ENCODE measurements at places on chromosomes 3 and 15.

DNA sequence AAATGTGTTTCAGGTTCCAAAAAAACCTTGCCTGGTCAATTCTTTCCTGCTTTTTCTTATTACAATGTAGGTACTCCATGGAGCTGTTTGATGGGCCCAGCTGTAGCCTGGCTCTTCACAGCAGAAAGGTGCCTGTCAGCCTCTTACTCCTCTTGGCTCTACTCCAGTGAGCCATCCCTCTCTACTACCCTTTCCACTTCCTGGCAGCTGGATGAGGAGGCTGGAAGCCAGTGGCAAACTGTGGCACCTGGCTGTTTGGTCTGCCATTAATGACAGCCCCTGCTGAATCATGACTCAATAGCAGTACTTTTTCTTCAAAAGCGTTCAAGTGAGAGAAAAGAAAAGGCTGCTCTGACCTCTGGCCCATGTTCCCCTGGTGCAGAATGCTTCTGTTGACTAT lies 618.1 kb downstream of the PYDC2 start:
- DNase-seq = no peak

DNA sequence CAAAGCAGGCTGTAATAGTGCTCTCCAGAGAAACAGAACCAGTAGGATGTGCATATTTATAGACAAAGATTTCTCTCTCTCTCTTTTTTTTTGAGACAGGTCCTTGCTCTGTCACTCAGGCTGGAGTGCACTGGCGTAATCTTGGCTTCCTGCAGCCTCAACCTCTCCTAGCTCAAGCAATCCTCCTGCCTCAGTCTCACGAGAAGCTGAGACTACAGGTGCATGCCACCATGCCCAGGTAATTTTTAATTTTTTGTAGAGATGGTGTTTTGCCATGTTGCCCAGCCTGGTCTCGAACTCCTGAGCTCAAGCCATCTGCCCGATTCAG lies 67.1 kb upstream of the CHD2 start:
- DNase-seq = no peak

- DNase-seq = no peak
Measured at GRCh38 chr3:121651684-121652083, 9.0 kb downstream of the HCLS1 start.

DNA sequence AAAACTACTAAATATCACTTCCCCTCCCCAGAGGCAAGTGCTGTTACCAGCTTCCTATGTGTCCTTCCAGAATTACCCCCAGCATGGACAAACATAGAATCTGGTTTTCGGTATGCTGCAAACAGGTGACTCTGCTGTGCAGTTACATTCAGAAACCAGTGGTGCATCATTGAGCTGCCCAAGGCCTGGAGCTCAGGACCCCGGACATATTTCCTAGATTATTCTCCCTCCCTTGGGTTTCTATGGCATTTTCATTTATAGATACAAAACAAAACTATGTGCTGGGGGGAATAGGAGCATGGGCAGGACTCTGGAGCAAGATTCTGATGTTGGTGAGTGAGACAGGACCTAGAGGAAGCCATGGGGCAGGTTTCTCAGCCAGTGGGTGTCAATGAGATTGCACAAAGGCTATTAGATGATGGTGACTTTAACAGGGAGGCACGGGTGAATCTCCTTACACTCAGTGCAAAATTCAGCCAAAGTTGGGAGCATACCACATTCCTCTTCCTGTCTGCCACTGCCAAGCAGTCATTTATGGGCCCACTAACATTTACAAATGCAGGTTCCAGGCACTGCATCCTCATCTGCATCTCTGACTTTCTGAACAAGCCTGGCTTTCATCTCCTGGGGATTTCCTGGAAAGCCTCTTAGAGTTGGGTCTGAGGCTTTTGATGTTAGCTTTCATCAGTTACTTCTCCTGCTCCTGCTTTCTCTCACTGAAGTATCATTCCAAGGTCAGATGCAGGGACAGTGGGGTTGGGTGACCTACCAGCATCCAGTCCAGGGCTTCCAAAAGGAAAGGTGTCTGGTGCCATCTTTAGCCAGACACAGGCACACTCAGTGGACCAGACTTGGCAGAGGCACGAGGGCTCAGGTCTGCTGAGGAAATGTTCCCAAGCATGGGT lies 44.5 kb downstream of the CMTM7 start:
- no peak for DNase-seq

DNA sequence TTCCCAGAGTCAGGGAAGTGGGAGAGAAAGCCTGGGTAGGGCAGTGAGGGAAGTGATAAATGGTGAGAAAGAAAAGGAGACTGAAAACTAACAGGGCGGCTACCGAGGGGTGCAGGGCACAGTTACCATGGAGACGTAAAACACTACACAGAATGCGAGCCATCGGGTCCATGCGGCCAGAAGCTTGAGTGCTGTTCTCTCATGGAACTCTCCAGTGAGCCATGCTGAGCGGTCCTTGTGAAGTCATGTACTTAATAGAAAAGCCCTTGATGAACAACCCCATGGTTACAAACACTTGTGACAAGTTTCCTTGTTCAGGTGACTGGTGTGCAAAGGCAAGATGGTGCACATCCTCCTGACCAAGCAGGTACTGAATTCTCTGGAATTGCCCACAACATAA lies 3.7 kb upstream of the PLA2G4F start:
- DNase-seq = no peak

DNA sequence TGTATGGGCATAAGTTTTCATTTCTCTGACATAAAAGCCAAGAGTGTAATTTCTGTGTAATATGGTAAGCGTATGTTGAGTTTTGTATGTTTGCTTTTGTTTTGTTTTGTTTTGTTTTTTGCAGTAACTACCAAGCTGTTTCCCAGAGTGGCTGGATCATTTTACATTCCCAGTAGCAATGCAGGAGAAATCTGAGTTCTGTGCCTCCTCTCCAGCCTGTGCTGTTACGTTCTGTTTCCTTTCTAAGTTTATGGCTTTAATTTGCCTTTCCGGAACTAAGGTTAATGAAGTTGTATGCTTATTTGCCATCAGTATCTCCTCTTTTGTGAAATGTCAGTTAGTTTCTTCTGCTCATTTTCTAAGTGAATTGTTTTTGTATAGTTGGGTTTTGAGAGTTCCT lies 307.8 kb downstream of the GABRG3 start:
- no peak for DNase-seq

- no peak for DNase-seq
Measured at GRCh38 chr3:98977520-98977919, 76.0 kb upstream of the DCBLD2 start.

DNA sequence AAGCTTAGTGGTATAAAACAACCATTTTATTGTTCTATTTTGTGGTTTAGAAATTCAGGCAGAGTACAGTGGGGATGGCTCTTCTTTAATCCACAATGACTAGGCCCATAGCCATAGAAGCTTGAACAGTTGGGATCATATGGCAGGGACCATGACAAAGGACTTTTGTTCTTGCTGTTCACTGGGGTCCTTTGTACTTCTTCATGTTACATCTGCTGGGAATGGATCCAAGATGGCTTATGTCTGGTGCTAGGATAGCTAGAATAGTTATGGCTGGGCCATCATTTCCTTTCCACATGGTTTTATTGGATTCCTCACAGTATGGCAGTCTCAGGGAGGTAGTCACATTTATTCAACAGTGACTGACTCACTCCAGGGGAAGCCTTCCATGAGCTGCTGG lies 427.9 kb upstream of the AGTR1 start:
- no peak for DNase-seq

- DNase-seq = no peak
Measured at GRCh38 chr15:66496951-66497501, 536 bp downstream of the SNAPC5 start.

DNA sequence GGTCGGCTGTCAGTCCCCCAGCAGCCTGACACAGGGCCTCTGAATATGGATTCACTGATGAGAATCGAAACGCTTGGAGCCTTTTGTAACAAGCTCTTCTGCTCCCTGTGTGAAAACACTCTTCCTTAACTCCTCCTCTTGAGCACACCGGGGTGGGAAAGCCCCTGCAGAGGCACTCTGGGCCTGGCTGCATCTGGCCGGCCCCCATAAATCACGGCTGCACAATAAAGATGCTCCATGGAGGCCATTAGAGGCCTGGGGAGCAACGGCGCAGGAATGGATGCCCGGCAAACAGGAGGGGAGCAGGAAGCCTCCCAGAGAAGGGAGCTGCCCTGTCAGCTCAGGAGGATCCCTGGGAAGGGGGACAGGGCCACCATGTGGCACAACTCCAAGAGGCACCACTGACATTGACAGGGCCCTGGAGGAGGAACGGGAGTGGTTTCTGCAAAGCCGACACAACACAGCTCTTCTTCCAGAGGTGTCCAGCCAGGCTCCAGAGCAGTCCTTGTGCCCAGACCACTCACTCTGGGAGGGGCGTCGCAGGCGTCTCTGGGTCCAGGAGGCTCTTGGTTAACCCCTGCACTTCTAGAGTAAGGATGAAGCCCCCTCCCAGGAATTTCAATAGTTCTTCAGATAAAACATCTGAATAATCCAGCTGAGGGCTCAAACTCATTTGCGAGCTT lies 509.3 kb upstream of the PPP2R3A start:
- no peak for DNase-seq

- no peak for DNase-seq
Measured at GRCh38 chr15:69131362-69132220, 28.8 kb upstream of the GLCE start.

- DNase-seq = no peak
Measured at GRCh38 chr3:3160826-3161225, 18.7 kb downstream of the CRBN start.

DNA sequence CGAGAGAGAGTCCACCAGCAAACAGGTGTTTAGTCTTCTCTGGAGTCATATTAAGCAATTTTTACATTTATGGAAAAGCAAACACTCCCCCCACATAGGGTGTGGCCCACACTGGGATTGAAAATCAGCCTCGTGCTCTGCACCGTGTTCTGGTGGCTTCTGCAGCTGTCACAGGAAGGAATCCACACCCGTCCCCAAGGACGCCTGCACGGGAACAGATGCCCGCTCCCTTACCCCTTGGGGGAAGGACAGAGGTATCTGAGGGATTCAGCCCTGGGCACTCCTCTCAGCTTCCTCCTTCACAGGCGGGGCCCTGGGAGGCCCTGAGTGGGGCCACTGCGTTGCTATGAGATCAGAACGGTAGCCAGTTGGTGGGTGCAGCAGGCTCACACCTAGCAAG lies 27.8 kb downstream of the LIPC start:
- DNase-seq = no peak

DNA sequence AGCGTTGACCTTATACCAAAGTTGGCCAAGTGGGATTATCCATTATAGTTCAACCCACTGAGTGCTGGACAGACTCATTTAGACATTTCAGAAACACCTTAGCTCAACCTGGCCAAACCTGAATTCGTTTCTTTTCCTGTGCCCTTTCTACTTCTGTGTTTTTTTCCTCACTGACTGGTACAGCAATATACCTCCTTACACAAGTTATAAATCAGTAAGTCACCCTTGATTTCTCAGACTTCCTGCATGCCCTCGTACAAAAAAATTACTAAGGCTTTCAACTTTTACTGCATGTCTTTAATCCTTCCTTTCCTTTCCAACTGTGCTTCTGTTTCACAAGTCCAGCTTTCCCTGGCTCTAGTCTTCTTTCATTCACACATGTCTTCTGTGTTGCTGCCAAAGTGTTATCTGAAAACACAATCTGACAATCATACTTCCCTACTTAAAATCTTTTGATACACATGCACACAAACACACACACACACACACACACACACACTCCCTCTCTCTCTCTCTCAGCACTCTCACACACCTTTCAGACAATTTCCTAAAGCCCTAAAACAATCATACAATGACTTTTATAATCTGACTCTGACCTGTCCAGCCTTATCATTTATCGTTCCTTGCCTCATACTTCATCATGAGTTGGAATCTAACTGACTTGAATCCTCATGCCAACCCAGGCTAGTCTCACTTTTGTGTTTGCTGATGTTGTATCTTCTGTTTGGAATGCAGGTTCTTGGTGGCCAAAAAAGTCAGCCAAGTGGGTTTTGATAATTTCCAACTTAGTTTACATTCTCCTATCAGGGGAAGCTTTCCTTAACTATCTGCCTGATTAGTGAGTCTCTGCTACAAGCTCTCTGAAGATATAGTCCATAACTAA lies 436.4 kb downstream of the NAALADL2 start:
- no peak for DNase-seq

- no peak for DNase-seq
Measured at GRCh38 chr3:54032598-54032997, 89.8 kb upstream of the CACNA2D3 start.

- DNase-seq = no peak
Measured at GRCh38 chr15:77607111-77607893, 25.4 kb downstream of the LINGO1 start.

DNA sequence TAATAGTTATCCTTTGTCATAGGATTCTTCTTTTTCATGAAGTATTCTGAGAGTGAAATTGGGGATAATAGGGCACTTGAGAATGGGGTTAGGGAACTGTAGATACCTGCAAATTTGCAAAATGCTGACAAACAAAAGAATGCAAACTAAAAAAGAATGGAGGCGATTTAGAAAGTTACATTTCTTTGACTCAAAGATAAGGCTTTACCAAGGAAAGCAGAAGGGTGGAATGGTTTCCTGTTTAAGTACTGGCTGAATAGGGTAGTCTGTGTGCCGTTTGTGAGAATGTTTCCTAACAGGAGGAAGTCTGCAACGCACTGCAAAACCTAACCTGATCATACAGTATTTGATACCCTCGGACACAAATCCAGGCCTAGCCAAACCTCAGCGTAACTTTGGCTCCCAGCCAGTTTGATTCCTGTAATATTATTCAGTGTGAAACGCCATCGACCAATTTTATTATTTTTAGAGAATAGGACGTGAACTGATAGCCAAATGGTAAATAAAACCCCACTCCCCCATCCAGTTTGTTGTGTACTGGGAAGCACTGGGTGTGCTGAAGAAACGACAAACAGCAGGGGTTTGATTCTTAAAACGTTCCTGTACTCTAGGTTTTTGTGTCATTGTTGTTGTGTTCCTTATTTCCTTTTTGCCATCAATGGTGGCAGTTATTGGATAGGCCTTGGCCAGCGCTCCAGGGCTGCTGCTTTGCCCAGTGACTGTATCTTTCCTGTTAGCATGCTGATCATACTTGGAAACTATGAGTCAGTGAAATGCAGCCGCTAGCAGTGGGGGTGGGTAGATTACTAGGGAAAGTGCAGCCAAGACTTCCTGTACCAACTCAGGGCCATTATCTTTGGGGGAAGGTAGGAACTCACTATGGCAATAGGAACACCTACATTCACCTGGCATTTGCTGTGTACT lies 148.0 kb upstream of the TBL1XR1 start:
- DNase-seq = peak; percentile 56

DNA sequence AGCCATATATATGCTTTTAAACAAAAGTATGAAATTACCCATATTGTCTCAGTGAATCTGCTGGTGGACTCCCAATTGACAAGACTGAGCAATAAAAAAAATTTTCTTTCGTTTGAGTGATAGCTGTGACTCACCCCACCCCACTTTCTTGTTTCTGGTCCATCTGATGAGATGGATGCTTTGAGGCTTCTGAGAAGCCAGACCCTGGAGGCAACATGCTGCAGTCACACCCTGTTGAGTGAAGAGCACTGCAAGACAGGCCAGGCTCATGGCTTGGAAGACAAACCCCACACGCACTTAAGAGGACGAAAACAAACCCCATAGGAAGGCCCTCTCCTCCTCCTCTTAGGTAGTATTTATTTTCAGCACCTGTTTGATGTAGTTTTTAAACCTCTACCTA lies 276.0 kb upstream of the TTC14 start:
- no peak for DNase-seq

- no peak for DNase-seq
Measured at GRCh38 chr15:70875001-70875782, 17.0 kb downstream of the THAP10 start.

GRCh38 chr3:25033407-25034029 lies 394.5 kb upstream of the RARB start:
- DNase-seq = no peak

- no peak for DNase-seq
Measured at GRCh38 chr15:79689030-79689429, 207.8 kb downstream of the MTHFS start.
